ENCODE measurements at places on chromosomes 3 and 15.

GRCh38 chr15:42691770-42692169, 45.2 kb downstream of the CDAN1 start:
- DNase-seq, result no peak

DNA sequence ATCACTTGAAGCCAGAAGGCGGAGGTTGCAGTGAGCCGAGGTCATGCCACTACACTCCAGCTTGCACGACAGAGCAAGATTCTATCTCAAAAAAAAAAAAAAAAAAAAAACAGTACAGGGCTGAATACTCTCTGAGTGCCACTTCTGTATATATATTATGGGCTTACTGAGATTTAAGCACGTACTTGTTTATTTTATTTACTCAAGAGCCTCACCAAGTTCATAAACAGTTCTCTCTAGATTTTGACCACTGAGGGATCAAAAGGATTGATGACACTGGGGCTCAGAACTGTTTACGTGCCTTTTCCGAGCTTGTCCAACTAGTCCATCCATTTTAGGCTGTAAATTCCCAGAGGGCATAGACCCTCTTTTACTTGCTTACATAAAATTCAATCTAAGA, 81.5 kb downstream of the FRMD4B start:
- no peak for DNase-seq

GRCh38 chr15:47870956-47871625, 153.8 kb downstream of the SEMA6D start:
- DNase-seq, result no peak

DNA sequence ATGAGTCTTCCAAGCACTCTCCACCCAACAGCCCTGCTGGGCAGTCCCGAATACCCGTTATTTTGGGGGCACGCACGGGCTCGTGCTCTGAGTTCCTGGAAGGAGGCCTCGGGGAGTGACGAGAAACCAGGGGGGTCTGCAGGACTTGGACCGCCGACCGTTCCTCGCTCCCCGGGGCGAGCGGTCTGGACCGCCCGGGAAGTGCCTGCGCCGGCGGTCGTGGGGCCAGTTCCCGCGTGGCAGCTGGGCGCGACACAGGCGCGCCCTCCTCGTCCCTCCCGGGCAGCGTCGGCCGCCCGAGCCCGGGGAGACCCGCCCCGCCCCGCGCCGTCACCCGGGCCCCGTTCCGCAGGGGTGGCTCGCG, 387 bp downstream of the GNB4 start:
- peak; percentile 16 for DNase-seq

GRCh38 chr3:158205994-158206393, 96.1 kb downstream of the RSRC1 start:
- no peak for DNase-seq

GRCh38 chr3:98808071-98808470, 44.9 kb downstream of the ST3GAL6 start:
- DNase-seq, result no peak

Data from ovary (tissue), 10 donors.